ENCODE measurements at places on chromosomes 13 and 19.

DNA sequence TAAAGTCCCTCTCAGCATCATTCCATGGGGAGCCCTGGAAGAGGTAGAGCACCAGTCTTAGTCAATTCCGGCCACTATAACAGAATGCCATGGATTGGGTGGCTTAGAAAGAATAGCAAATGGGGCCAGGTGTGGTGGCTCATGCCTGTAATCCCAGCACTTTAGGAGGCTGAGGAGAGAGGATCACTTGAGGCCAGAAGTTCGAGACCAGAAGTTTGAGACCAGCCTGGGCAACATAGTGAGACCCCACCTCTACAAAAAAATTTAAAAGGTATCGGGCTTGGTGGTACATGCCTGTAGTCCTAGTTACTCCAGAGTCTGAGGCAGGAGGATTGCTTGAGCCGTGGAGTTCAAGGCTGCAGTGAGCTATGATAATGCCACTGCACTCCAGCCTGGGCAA is 25.0 kb upstream of the SIN3B start:
- no peak for DNase-seq

DNA sequence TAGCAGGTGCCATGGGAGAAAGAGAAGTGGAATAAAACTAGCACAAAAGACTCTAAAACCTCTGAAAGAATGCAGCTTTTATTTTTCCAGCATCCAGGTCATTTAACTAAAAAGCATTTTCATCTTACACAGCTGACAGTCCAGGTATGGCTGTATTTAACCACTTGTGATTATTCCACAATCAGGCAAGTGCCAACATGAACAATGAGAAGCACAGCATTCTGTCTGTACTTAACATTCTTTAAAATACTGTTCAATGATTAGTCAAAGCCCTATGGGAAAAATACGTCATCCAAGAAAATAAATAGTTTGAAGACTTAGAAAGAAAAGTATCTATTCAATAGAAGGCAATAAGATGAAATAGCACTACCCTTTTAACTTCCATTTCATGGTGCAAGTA is 246.9 kb downstream of the LIG4 start:
- DNase-seq, result no peak

DNA sequence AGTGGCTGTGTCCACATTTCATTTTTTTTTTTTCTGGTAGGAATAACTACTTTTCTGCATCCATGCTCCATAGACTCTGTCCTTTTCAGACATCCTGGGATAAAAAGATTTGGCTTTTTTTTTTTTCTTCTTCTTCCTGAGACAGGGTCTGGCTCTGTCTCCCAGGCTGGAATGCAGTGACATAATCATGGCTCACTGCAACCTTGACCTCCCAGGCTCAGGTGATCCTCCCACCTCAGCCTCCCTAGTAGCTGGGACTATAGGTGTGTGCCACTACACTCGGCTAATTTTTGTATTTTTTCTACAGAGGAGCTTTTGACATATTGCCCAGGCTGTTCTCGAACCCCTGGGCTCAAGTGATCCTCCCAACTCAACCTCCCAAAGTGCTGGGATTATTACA is 4.1 kb upstream of the ICAM3 start:
- DNase-seq, result no peak

DNA sequence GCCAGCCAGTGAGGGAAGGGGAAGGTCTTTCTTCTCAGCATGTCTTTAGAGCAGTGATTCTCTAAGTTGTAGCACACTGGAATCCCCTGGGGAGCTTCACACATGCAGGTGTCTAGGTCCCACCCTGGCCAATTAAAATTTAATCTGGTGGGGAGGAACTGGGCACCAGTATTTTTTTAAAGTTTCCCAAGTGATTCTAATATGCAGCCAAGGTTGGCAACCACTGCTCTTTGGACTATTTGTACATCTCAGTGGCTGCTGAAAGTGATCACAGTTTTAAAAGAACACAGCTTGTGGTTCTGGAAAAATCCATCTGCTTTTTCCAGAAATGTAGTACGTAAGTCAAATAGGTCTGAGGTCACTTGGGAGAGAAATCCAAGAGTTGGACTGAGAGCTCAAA is 10.7 kb upstream of the KATNAL1 start:
- no peak for DNase-seq

DNA sequence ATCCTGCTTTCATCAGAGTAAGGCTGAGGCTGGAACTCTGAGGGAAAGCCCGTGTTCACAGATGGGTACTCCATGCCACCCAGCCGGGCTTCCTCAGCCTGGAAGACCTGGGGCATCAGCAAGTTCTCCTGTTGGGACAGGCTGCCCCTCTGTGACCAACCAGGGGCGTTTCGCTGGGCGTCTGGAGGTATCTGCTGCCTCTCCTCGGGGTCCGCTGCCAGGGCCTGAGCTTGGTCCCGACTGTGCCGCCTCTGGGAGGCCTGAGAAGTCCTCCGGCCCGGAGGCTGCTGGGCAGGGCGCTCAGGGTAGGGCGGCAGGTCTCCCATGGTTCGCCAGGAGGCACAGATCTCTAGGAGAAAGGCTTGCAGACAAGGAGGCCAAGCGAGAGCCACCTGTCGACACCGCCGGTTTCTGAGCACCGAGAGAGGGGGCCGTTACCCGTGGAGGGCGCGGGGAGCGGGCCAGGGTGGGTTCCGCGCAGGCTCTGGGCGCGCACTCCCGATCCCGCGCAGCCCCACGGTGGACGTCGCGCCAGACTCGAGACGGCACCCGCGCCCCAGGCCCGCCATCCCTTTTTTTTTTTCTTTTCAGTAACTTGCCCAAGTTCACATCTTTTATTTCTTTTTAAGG is at the start of gene RSPH6A:
TSS of gene RSPH6A (minus strand) at position 458 of the 630 bp plus-strand sequence. CDS start at position 326, 132 bp downstream.
- no peak for DNase-seq

DNA sequence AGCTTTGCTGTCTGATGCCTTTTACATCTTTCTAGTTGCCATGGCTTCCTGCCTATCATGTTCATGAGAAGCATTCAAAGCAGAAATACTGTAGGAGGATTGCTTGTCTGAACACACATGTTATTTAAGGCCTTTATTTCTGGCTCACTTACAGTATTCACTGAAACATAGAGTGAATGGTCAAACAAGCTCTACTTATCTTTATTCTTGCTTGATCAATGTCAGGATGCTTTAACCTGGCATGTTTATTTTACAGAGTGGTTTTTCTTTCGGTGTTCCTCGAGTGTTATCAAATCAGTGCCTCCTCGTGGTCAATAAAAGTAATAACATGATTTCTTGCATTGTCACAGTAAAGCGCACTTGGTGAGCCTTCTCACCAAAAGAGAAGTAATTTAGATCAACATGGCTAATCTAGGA is 73.5 kb upstream of the PCDH17 start:
- no peak for DNase-seq

GRCh38 chr19:36149673-36150406 is 2.4 kb downstream of the COX7A1 start:
- DNase-seq, result no peak

DNA sequence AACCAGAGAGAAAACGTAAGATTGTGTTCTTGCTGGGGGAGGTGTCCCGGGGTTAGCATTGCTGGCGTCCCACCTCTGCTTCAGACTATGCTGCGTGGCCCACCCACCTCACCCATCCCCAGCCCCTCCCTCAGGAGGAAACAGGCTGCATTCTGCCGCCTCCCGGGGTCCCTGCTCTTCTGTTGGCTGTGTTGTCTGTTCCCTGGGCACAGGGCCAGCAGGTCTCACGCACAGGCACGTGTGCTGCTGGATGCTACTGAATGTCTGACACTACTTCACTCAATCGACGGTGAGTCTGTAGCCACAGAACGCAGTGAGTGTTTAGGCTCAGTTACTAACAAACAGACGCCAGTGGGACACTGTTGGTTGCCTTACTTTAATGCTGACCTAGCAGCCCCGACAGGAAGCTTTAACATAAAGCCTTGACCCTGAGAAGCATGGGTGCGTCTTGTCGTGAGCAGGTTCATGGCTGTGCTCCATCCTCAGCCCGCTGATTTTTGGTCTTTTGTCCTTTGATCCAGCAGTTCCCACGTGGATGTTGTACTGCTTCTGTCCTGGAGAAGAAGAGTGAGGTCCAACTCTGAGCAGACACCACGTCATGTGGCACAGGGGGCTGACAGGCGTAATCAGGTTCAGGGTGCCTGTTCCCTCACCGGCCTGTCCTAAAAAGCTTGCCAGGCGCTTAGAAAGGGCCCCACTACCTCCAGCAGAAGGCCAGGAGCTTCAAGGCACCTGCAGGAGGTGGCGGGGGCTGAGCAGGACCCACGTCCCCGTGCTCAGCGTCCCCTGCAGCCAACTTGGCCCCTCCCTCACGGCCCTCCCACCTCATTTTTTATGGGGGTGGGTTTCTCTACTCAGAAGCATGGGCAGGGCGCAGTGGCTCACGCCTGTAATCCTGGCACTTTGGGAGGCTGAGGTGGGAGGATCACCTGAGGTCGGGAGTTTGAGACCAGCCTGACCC is 26.0 kb downstream of the NAXD start:
- no peak for DNase-seq

DNA sequence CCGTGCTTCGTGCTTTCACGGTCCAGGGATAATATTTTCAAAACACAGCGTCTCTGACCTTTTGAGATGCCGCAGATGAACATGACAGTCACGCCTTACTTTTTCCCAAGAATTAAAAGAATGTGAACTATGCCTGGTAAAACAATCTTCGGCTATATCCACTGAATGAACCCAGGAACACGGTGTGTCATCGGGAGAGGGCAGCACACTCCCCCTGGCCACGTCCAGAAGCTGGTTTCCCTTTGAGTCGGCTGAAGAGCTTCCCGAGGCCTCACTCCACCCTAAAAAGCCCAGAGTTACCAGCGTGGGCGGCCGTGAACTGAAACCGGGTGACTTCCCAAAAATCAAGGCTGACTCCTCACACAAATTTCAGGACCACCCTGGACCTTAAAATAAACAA is 22.9 kb upstream of the SHISA2 start:
- DNase-seq, result no peak

DNA sequence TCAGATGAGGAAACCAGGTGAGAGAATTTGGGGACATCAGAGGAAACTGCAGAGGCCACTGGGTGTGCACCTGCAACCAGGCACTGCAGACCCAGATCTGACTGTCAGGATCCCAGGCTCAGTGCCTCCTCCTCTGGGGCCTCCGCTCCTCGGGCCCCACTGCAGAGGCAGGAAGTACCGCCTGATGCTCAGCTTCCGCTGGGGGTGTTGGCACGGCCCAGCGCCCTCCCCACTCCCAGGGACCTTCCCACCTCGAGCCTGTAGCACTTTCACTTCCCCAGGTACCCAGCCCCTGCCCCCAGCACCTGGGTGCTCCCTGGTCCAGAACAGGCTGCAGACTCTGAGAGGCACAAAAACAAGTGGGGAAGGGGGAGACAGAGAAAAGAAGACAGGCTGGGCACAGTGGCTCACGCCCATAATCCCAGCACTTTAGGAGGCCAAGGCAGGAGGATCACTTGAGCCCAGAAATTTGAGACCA is 1.4 kb upstream of the CD37 start:
- DNase-seq, result no peak

GRCh38 chr19:55503502-55504251 is 15.4 kb downstream of the SSC5D start:
- peak; percentile 95 for DNase-seq

DNA sequence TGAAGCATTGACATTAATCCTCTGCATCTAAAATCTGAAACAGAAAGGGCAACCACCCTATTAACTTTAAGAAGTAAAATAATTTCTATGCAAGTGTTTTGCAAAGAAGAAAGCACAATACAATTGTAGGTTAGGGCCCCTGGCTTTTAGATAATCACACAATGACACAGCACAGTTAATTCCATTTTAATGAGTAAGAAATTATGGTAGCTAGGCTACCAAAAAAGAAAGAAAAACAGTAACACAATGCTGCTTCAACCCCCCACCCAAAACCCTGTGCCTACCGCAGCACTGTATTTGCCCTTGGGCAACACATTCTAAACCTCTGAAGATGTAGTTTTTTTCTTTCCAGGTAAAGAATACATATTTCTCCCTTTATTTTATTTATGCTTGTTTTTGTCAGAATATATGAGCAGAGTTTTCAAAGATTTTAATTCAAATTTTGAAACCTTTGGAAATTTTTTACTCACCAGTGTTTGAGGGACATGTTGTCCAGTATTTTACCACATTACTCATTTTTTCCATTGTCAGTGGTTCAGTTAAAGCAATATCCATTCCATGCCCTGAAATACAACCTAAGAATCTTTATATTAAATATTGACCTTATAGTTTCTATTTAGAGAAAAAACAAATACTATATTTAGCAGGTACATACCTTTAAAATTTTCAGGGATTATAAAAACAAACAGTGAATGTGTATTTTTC is 21.1 kb downstream of the SOHLH2 start:
- no peak for DNase-seq

- no peak for DNase-seq
Measured at GRCh38 chr13:20165417-20166257, 4.8 kb upstream of the GJA3 start.

GRCh38 chr13:52411629-52412028 is 5.7 kb upstream of the THSD1 start:
- DNase-seq, result no peak

DNA sequence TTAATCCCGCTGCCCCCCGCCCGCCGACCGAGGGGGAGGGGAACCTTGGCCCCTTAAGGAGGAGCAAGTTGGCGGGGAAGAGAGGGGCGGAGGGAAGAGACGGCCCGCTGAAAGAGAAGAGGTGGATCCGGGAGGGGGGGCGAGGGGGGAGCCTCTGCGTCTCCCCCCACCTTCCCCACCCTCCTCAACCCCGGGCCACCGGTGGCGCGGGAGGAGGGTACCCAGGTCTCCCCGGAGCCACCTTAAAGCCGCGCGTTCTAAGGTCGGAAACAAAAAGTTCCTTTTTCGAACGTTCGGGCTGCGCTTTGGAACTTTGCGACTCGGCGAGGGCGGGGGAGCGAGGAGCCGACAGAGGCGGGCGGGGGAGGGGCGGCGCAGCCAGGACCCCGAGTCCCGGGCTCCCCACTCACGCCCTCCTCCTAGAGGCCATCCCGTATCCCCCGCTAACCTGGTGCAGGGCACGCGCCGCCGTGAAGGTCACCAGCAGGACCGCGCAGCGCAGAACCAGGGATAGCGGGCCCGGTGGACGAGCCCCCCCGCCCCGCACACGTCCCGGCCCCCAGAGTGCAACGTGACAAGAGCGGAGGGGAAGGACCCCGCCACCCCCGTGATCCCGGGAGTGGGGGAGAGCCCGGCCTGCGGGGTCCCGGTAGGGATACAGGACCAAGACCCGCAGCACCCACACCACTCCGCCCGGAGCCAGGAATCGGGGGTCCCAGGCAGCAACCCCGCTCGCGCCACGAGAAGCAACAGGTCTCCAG is 659 bp downstream of the ERF start:
- DNase-seq, result peak; percentile 78

GRCh38 chr13:26046639-26047038 is 5.2 kb downstream of the SHISA2 start:
- no peak for DNase-seq

- no peak for DNase-seq
Measured at GRCh38 chr19:18086590-18087138, at the start of gene IL12RB1. TSS of gene IL12RB1 (minus strand) at chr19:18086934. CDS start at chr19:18086823, 111 bp downstream.

- no peak for DNase-seq
Measured at GRCh38 chr13:80877209-80877943, 536.5 kb upstream of the SPRY2 start.

- no peak for DNase-seq
Measured at GRCh38 chr19:21094347-21095025, 12.5 kb downstream of the ZNF714 start.

GRCh38 chr19:48121909-48122371 is 11.3 kb upstream of the PLA2G4C start:
- peak; percentile 19 for DNase-seq

- DNase-seq, result no peak
Measured at GRCh38 chr13:100245104-100245503, 156.2 kb downstream of the PCCA start.

GRCh38 chr13:97549201-97549600 is 115.2 kb downstream of the RAP2A start:
- no peak for DNase-seq
